ENCODE measurements at places on chromosomes 11 and 22.

DNA sequence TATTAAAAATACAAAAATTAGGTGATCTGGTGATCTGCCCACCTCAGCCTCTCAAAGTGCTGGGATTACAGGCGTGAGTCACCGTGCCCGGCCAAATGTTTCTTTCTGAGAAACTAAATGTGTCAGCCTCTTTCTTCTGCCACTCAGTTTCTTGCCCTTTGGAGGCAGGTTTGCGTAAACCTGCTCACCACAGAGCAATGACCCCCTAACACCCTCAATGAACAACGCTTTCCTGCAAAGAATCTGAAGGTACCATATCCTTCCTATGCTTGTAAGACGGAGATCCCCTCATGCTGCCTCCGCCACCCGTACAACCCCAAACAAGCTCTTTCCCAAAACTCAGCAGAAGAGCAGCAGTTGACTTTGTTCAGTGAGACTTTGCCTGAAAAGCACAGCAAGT, 38.7 kb upstream of the TTLL12 start:
- DNase-seq, result no peak

GRCh38 chr11:17206463-17206862, 1.3 kb downstream of the PIK3C2A start:
- no peak for DNase-seq

- no peak for DNase-seq
These were observed 51.3 kb downstream of the MYH9 start for GRCh38 chr22:36336246-36337182.

GRCh38 chr22:37182949-37183245, 5.2 kb downstream of the C1QTNF6 start:
- no peak for DNase-seq

GRCh38 chr22:35638410-35638809, 9.8 kb upstream of the APOL6 start:
- DNase-seq, result no peak

DNA sequence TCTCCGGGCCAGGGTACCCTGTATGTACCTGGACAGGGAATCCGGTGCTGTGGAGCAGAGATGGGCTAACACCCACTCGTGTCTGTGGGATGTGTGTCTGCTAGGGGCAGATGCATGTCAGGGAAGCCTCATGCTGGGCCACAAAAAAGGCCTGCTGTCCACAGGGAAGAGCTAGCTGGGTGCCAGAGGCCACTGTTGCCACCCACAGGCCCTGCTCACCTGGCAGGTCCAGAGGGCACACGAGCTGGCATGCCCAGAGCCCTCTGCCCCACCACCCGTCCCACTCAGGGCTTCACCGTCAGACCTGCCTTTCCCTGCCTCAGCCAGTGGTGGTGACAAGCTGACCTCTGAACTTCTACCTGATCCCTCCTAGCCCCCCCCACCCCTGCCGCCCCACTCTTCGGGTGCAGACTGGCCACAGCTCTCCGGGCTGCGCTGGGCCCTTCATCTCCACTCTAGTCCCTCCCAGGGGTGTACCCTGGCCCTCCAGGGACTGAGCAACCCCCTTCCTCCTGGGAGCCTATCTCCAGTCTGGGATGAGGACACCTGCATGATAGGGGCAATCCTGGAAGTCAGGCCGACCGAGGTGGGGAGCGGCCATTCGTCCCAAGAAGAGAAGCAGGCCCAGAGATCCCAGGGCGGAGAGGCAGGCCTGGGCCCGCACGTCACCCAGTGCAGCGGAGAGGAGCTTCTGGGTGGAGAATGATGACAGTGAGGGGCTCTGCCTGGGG, 1.4 kb downstream of the SLC25A22 start:
- no peak for DNase-seq

Measured in activated CD4-positive, alpha-beta T cell treated with anti-CD3 and anti-CD28 coated beads for 4 hours (primary cell).